ENCODE measurements at places on chromosomes 11 and 22. TPM values are rescaled to one million over a fixed set of nuclear protein-coding genes. Genes with fewer than 3 reads are reported as not detected.
A peak's percentile ranks its signal among the peaks of the same experiment; 100 is the strongest.

DNA sequence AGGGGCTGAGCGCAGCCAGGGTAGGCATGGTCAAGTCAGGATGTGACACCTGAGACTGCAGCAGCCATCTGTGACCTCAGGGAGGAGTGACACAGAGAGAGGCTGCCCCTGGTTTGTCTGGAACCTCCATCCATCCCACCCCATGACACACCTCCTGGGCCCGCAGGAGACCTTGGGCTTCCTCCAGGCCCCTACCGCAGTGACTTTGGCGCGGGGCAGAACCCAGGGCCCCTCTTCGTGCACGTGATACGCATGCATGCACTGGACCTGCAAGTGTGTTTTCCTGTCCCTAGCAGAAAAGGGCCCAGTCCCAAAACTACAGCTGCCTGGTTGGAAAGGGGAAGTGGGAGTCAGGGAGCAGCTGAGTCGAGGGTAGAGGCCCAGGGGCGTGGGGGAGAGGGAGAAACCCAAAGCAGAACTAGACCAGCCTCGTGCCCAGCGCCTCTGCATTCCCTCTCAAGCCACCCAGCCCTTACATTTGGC is 7.9 kb upstream of the CYTH4 start:
- no peak for DNase-seq

- DNase-seq: no peak
These were observed 110.2 kb downstream of the RASSF10 start for GRCh38 chr11:13119361-13119760.

OR52N4 gene
- total RNA-seq: not detected

KDM4D gene
- total RNA-seq: 1.7 TPM

DNA sequence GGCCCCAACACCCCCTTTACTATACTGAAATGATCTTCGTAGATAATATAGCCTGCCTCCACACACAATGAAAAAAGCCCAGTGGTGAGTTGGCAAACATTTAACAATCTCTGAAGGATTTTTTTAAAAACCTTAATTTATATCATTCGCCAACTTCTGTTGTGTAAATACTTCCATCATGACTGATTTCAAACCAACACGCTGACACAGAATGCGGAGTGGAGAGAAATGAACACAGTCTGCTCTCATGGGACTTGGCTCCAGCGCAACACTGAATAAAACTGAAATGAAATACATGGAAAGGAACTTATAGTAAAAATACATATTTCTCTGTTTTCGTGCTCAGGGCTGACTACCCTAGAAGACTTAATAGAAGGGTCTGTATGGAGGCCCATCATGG is 61.3 kb upstream of the WNT11 start:
- no peak for DNase-seq

- no peak for DNase-seq
These were observed 4.3 kb upstream of the SNX32 start for GRCh38 chr11:65829459-65829858.

- DNase-seq: peak; percentile 98
These were observed 10.1 kb downstream of the PIM3 start for GRCh38 chr22:49970528-49971231.

VWCE gene
- total RNA-seq: 0.45 TPM

DNA sequence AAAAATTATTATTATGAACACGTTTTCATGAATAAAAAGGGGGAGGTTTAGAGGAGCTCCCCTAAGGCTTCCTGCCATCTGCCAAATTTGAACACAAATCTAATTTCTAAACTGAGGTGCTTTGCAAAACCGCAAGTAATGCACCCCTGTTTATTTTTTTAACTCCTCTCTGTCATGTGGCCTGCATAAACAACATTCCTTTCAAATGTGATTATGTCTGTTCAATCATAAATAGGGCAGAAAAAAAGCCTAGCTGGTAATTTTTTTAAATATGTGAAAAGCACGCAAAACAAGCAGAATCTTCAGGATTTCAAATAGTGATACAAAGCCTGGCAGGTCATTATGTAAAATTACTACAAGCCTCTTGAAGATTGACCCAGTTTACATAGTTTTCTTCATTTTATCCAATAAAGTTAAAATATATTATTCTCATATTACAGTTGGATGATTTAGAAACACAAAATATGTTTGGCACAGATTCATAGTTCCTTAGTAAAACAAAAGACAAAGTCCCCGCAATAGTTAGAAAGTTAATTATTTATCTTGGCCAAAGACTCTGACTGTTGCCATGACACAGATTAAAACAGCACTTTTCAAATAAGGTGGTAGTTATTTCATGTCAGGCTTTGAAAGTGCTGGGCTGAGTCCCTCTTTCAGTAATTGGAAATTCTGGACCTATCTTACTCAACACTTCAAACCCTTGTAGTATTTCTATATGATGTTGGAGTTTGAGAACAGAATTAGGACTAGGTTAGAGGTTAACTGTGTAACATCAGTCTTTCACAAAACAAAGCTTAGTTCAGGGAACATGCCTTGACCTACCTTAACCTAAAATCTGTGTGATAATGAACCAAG is 200.3 kb upstream of the MPPED2 start:
- DNase-seq: no peak

CCDC87 gene
- total RNA-seq: 0.08 TPM

GRCh38 chr11:69892986-69893555 is 73.9 kb upstream of the FGF3 start:
- DNase-seq: no peak

GRCh38 chr11:10858439-10859325 is 829 bp upstream of the ZBED5 start:
- no peak for DNase-seq

- DNase-seq: peak; percentile 83
These were observed at the start of gene NLRX1 for GRCh38 chr11:119168471-119169281. NLRX1 (plus strand) TSS chr11:119168725; CDS start chr11:119171404, 2,679 bp downstream.

NXPE1 gene
- total RNA-seq: not detected

- DNase-seq: peak; percentile 80
These were observed 27.8 kb upstream of the ZNRF3 start for GRCh38 chr22:28855355-28856094.

- DNase-seq: no peak
These were observed at the start of gene IFITM5 for GRCh38 chr11:299081-299891. IFITM5 (minus strand) TSS chr11:299526; CDS start chr11:299490, 36 bp downstream.

GRCh38 chr11:30579415-30580175 is 6.6 kb downstream of the MPPED2 start:
- DNase-seq: no peak

DNA sequence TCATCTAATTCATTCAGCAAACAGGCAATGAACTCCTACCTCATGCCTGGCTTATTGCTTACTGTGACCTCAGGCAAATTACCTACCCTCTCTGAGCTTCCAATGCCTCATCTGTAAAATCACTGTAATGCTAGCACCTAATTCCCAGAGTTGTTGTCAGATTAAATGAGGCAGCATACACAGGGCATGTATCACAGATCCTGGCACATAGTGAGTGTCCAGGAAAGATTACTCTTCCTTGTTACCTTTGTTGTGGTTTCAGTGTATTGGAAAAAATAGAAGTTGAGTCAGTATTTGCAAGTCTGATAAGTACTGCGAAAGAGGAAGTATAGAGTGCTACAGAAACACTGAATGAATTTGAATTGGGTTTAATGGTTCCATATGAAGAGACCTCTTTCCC is 26.4 kb upstream of the LRRC55 start:
- no peak for DNase-seq

- no peak for DNase-seq
These were observed 135.6 kb downstream of the SBF2 start for GRCh38 chr11:10158461-10158860.

- DNase-seq: no peak
These were observed 82.6 kb downstream of the MICAL3 start for GRCh38 chr22:17941471-17942406.

APOL5 gene
- not detected for total RNA-seq

GRCh38 chr11:42055606-42056005 is 596.2 kb upstream of the LRRC4C start:
- DNase-seq: no peak
